Body of pancreas (tissue), 4 donors: ENCODE measurements at places on chromosomes 6 and 20. TPM values are rescaled to one million over a fixed set of nuclear protein-coding genes. Genes with fewer than 3 reads are reported as not detected.

Gene LY6G6D
- not detected for total RNA-seq

Gene RAE1
- 9.9 TPM for total RNA-seq

DNA sequence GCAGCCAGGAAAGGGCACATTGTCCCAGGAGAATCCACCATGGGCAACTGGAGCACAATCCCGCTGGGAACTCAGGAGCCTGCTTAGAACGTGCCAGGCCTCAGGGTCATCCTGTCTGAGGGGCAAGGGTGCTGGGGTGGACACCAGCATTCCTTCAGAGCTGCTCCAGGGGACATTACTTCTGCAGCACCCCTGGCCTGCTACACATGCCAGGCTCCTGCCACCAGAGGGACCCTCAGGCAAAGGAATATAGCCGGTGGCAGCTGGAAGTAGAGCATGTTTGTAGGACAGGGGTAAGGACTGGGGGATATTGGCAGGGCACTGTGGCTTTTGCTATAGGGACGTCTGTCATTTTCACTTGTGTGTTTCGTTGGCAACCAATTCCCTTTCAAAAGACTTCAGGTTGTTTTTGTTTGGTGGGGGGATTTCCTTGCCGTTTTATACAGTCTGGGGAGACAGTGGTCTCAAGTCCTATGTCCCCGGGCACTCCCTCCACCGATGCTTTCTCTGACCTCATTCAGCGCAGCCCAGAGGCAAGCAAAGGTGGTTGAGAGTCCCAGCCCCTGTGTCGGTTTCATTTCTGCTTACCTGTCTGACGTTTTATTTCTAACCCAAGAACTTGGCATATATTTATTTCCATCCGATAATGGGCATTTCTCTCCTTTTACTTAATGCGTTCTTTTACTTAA, 130.8 kb downstream of the JPH2 start:
- no peak for DNase-seq

Gene PLTP
- total RNA-seq = 198 TPM

Gene WFDC2
- 11.9 TPM for total RNA-seq

DNA sequence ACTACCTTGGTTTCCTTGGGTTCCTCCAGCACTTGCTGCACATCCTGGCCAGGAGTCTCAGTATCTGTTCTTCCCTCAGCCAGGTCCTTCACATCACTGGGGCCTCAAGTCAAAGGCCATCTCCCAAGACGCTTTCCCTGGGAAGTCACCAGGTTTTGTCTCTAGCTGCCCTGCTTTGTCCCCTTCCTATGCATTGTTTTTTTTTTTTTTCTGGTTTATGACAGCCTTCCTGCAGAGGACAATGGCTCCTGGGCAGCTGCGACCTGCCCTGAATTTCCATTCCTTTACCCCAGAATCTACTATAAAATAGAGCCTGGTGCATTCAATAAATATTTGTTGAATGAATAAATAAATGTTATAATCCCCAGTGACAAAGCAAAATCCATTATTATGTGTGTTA, 687.3 kb downstream of the QKI start:
- no peak for DNase-seq

GRCh38 chr6:4362326-4362725, 227.0 kb upstream of the ECI2 start:
- no peak for DNase-seq

GRCh38 chr20:13824459-13824858, 39.6 kb downstream of the NDUFAF5 start:
- no peak for DNase-seq

Gene TNFRSF6B
- total RNA-seq = 13.8 TPM

Gene ENPP5
- 5.6 TPM for total RNA-seq

DNA sequence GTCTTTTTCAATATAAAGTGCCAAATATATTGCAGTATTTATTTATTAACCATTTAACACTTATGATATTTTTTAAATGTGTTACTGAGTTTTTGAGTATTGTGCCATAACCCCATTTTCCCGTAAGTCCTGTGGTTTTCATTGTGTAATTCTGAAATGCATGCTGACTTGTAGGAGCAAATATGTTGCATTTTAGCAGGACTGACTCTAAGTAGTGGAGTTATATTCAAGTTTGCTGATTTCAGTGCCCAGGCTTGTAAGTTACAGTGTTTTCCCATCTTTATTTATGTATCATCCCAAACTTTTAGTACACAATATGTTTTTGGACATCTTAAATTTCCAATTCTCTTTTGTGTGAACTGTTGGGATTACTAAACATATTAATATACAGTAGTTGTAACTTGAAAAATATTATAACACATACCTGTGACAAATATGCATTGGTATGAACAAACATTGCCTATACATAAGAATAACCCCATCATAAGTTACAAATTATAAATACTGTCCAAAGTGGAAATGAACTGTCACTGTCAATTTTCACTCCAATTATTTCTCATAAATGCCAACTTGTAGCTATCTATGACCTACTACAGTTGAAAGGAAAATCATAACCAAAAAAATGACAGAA, 179.3 kb upstream of the RUNX2 start:
- DNase-seq = no peak

Gene COL21A1
- 4.2 TPM for total RNA-seq

GRCh38 chr6:44084231-44085014, 42.8 kb downstream of the MRPL14 start:
- no peak for DNase-seq

DNA sequence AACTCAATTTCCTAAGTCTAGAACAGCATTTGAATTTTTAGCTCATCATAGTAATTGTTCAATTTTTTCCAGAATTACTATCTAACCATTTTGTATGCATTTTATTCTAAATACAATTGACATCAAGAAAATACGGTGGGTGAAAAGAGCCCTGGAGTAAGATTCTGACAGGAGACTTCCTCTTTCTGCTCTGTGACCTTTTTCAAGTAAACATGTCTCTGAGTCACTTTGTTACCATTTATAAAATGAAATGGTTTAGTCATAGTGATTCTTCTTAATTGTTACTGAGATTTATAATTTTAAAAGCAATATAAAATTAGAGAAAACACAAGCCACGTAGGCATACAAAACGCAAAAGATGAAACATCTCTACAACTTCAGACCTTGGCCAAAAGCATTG, 80.2 kb downstream of the PLCB1 start:
- DNase-seq = no peak

- no peak for DNase-seq
Measured at GRCh38 chr6:4172368-4172767, 37.0 kb upstream of the ECI2 start.

- no peak for DNase-seq
Measured at GRCh38 chr6:138953451-138953850, 34.6 kb downstream of the REPS1 start.

GRCh38 chr6:121723623-121724022, 288.2 kb downstream of the GJA1 start:
- DNase-seq = no peak

GRCh38 chr6:46486181-46486580, 5.1 kb downstream of the RCAN2 start:
- no peak for DNase-seq

GRCh38 chr6:138331984-138332383, 45.7 kb upstream of the SMIM28 start:
- no peak for DNase-seq

Gene GOPC
- 16.6 TPM for total RNA-seq

- DNase-seq = no peak
Measured at GRCh38 chr20:58877050-58877975, 24.8 kb downstream of the GNAS start.

Gene APOM
- not detected for total RNA-seq

- DNase-seq = no peak
Measured at GRCh38 chr6:33597551-33598322, 17.7 kb upstream of the BAK1 start.

DNA sequence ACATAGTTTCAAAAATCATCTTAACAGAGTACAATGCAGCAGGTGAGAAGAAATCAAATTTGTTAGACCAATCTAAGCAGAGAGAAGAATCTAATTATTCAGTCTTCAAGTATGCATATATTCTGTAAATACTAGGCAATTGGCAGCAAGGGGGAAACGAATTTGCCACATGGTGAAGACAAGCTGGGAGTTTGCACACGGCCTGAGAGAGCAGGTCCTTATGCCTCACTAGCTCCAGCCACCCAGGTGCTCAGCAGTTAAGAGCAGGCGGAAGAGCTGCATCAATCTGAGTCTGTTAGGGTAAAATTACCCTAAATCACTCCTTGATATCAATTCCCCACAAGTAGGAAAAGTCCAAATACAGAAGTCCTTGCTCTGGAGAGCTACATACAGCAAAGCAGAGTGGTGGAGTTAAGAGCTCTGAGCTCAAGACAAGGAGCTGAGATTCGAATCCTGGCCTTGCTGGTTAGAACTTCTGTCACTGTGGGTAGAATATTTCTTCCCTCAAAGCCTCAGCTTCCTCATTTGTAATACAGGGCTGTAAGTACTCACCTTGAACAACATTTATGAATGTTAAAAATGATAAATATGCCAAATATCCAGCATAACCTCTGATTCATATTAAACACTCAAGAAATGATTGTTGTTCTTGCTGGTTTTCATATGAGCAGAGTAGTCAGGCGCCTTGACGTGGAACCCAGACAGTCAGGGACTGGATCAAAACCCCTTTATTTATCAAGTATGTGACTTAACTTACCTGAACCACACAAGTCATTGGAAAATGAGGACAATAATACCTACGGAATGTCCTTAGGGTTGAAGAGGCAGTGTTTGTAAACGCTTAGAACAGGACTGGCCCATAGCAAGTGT, 444.2 kb downstream of the CDH26 start:
- no peak for DNase-seq

GRCh38 chr20:51014797-51015722, 7.8 kb downstream of the KCNG1 start:
- peak; percentile 51 for DNase-seq

Gene SNX3
- total RNA-seq = 61.6 TPM

Gene ADGRF1
- total RNA-seq = not detected

Gene IYD
- under 0.01 TPM for total RNA-seq

Gene NOX3
- total RNA-seq = not detected

GRCh38 chr6:26596579-26597388, at the start of gene ABT1:
Gene ABT1 (plus strand): TSS chr6:26596953. CDS start chr6:26596983, 30 bp downstream.
- DNase-seq = peak; percentile 98

Gene IL17A
- not detected for total RNA-seq

DNA sequence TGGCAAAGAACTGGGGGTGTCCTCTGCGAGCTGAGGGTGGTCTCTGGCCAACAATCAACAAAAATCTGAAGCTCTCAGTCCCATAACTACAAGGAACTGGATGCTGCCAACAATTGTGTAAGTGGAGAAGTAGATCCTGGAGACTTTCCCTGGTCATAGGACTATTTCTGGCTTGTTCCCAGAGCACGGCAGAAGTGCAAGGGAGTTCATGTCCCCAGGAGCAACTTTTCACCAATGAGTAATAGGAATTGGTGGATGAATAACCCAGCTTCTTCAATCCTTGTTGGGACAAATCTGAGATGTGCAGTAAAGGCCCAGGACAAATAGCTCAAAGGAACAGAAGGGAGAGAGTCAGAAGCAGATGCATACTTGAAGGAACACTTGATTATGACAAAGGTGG, 95.5 kb downstream of the QRSL1 start:
- DNase-seq = peak; percentile 56

Gene DCDC2
- 37.4 TPM for total RNA-seq

Gene CYB5R4
- total RNA-seq = 4.0 TPM

DNA sequence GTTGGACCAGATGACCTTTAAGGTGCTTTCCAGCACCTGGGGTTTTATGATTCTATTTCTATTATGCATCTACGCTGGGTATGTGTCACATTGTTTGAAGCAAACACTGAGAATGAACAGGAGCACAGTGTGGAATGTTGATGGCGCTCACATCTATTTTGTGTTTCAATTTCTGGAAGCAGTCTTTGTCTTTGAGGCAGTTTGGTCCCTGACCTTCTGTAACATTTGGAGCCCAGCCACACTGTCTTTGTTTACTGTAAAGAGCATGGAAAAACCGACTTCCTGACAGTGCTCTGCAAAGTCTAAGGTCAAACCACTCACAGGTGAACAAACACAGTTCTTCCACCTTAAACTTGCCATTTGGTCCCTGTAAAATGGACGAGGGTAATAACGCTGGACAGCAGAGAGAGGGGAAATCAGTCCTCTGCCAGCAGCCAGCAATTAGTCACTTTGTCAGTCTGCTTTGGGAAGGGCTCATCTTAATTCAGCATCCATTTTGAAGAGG, 155.5 kb downstream of the PRL start:
- peak; percentile 28 for DNase-seq

Gene SEMG1
- total RNA-seq = not detected

DNA sequence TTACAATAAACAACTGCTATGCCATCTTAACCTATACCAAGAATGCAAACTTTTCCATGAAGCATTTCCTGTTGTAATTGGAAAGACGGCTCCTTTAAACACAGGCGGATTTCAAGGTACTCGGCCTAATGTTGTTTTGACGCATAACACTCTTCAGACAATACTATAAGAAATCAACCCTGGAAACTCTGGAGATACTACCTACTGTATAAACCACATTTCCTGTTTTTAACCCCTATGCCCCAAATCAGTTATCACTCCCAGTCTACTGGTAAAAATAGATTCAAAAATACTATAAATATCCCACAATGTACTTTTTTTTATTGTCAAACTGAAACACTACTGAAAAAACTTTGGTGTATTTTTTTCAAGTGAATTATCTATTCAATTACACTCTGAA, 118.1 kb downstream of the IRF4 start:
- no peak for DNase-seq

Gene GSTA3
- not detected for total RNA-seq

- DNase-seq = no peak
Measured at GRCh38 chr6:41700463-41701347, 34.7 kb downstream of the TFEB start.

DNA sequence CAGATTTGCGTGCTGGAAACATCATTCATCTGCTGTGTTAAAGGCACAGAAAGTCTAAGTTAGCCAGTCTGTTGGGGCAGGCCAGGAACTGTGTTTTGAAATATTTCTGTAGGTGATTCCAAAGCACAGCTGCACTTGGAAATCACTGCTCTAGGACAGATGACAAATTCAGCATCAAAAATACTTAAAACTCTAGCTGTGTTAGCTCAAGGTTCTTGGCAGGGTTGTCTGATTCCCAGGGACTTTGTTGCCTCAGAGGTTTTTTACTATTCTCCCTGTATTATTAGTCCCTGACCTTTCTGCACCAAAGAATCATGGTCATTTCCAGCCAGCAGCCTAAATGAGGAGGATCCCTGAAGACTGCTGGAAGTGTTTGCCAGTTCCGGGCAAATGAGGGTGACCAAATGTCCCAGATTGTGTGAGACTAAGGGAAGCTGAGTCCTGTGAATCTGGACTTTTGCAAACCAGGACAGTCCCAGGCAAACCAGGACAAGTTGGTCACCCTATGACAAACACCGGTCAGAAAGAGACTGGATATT, 84.3 kb upstream of the TMEM30A start:
- DNase-seq = no peak

Gene TRIM40
- total RNA-seq = not detected

DNA sequence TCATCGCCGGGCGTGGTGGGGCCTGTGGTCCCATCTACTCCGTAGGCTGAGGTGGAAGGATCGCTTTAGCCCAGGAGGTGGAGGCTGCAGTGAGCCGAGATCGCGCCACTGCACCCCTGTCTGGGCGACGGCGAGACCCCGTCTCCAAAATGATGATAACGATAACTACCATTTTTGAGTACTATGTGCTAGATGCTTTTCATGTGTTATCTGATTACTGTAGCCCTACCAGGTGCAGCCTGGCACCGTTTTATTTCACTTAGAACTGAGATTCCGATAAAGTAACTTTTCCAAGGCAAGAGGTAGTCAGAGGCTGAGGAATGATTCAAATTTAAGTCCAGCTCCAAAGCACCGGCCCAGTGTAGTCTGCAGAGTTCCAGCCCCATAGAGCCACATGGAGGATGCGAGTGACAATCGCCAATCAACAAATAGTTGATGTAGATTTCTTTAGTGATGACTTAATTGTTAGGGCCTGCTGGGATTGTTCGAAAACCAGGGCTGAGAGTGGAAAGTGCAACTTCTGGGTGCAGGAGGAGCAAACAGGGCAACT, 727 bp downstream of the ERMARD start:
- DNase-seq = no peak
